PC-3 (cell line): ENCODE measurements at places on chromosomes 11 and 22.

DNA sequence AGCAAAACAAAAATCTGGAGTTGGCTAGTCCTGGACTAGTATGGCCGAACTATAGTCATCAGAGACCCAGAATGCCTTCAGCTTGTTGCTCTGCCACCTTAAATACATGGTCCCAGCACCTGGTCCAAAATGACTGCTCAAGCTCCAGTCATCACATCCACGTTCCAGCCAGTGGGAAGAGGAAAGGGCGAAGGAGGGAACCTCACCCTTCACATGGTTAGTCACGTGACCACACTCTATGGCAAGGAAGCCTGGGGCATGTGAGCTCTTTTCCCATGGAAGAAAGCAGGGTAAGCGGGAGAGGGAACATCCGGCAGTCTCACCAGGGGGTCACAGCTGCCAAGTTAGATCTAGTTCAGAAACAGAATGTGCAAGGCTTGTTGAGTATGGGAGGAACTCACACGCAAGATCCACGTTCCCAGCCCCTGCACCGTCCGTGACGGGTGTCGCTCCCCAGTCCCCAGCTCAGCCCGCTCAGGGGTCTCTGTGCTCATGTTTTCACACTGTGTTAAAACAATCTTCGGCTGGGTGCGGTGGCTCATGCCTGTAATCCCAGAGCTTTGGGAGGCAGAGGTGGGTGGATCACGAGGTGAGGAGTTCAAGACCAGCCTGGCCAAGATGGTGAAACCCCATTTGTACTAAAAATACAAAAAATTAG, 1.9 kb upstream of the ANO9 start:
- peak; percentile 8 for DNase-seq

GRCh38 chr11:87428266-87428665, 390.5 kb downstream of the TMEM135 start:
- peak; percentile 91 for DNase-seq

DNA sequence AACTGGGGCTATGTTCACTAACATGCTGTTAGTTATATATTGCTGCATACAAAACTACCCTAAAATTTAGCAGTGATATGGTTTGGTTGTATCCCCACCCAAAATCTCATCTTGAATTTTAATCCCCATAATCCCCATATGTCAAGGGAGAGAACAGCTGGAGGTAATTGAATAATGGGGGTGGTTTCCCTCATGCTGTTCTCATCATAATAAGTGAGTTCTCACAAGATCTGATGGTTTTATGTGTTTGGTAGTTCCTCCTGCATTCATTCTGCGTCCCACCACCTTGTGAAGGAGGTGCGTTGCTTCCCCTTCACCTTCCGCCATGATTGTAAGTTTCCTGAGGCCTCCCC, 10.0 kb upstream of the PATL1 start:
- no peak for DNase-seq

DNA sequence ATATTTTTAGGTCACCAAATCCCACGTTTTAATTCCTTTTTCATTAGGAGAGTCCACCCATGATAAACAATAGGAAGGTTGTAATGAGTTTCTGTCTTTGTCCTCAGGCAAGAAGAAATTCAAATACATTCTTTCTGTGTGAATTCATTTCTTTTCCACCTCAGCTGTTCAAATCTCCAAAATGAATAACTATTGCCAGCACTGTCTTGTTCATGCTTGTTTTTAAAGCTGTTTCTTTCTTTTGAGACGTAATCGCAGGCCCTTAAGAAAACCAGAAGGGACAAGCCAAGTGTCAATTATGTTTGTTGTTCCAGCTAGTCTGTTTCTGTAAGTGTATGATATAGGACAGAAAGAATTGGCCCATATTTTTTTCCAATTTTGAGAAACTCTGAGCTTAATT, 20.2 kb downstream of the MMP27 start:
- no peak for DNase-seq

DNA sequence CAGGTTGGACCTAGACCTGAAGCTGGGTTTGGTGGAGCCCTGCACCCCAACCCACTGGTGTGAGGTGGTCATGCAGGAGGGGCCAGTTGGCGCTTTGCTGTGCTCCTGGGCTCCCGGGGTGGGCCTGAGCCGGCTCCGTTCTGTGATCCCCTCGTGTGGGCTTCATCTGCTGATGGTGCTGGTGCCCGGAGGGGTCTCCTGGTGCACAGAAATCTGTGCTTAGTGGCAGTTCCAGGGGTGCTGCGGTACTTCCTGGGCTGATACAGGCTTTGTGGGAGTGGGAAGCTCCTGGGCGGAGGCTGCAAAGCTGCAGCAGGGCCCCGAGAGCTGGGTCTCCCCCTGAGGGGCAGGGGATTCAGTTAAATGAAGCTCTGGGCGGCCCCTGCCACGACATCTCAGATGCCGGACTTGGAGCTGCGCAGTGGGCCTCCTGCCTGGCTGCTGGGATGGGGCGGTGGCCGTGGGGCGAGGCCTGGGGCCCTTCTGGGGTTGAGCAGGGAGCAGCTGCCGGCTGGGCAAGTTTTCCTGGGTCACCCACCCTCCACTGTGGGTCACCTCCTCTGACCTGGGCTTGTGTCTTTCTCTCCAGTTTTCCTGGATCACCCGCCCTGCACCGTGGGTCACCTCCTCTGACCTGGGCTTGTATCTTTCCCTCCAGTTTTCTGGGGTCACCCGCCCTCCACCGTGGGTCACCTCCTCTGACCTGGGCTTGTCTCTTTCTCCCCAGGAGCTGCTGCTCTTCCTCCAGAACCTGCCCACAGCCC, 410.5 kb downstream of the TBC1D22A start:
- DNase-seq = no peak

- no peak for DNase-seq
Measured at GRCh38 chr11:46597155-46597554, 3.3 kb upstream of the AMBRA1 start.

DNA sequence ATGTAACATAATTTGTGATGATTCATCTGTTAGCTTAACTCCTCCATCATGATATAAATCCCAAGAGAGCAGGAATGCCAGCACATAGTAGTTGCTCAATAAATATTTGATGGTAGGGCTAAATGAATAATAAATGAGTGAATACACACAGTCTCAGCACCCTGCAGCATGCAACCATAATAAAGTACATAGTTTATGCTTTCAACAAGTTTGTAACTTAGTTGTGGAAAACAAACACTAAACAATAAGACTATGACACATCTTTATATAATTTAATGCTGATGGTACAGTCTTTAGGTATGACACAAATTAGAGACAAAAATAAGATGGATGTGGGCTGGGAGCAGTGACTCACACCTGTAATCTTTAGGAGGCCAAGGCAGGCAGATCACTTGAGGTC, 3.8 kb downstream of the ALKBH8 start:
- peak; percentile 95 for DNase-seq

GRCh38 chr11:65423516-65424204, 1.1 kb downstream of the NEAT1 start:
- peak; percentile 32 for DNase-seq

DNA sequence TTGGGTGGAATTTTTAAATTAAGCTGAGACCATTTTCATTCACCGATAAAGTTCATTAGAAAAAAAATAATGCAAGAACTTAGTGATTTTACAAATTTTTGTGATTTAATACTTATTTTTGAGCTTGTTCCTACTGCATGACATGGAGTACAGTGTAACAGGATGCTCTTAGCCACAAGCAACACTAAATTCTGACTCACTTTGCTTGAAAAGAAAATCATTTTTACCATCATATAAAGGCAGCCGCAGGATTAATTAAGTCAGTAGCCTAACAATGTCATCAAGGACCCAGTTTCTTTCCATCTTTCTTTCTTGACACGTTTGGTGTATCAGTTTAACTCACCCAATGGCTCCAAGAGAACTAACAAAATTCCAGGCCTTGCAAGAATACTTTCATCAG, 540.3 kb upstream of the LUZP2 start:
- no peak for DNase-seq

- DNase-seq = no peak
Measured at GRCh38 chr11:104836691-104837090, 61.6 kb downstream of the CASP12 start.

- DNase-seq = no peak
Measured at GRCh38 chr11:45660729-45661438, 4.5 kb downstream of the CHST1 start.

GRCh38 chr11:35620795-35621194, 2.5 kb downstream of the FJX1 start:
- no peak for DNase-seq

DNA sequence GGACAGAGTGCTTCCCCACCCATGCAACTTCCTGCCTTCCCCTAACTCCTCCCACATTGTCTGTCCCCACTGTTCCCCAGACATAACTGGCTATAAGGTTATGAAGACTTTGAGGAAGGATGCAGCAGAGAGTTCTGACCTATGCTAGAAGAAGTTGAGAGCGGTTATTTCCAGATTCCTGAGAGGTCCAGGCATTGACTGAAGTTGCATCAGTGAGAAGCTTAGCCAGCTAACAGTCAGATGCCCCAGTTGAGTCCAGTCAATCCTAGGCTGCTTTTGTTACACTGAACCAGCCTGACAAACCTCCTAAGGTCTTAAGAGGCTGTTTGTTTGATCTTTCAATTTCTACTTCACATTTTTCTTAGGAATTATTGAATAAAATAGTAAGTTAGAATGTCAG, 937.9 kb upstream of the CCDC90B start:
- DNase-seq = no peak
